GM04503 (cell line): ENCODE measurements at places on chromosomes 2 and 18.

GRCh38 chr2:67451086-67451832 is 54.1 kb downstream of the ETAA1 start:
- no peak for DNase-seq

DNA sequence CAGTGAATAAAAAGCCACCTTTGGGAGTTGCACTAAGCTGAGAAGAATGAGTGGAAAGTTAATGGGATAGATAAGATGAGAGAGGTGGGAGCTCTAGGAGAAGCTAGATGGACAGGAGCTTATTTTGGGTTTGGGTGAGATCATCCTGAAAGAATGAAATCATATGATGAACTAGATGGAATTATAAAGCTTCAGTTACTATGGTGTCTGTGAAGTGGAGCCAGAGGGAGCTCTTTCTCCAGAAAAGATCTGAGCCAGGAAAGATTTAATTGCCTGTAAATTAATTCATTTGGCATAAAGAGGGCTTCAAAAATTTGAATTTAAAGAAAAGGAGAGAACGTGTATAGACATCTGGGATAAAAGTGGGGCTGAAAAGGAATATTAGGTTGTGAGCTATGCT is 10.3 kb downstream of the DNAH6 start:
- DNase-seq = no peak

DNA sequence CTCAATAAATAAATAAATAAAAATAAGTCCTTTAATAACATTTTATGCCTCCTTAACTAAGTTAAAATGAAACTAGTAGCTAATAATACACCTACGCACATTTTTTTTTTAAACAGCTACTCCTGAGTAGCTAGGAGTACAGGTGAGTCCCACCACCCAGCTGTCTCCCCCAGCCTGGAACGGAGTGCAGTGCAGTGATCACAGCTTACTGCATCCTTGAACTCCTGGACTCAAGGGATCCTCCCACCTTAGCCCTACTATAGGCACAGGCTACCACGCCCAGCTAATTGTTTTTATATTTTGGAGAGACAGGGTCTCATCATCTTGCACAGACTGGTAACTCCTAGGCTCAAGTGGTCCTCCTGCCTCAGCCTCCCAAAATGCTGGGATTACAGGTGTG is 28.4 kb downstream of the YWHAQ start:
- no peak for DNase-seq

GRCh38 chr2:95380280-95380679 is 22.2 kb upstream of the FAHD2A start:
- DNase-seq = no peak

- no peak for DNase-seq
Measured at GRCh38 chr2:239240414-239240881, 160.4 kb downstream of the HDAC4 start.

DNA sequence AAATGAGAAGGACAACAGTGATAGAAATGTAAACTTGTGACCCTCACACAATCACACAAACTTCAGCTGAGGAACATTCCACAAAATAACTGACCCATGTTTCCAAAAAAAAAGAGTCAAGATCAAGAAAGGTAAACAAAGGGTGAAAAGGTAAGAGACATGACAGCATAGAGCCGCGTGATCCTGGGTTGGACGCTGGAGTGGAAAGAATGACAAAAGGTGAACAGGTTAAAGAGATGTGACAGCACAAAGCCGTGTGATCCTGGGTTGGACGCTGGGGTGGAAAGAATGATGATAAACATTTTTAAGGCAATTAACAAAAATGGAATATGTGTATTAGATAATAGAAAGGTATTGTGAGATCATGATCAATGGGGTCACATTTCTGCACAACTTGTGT is 110.3 kb downstream of the SNTG2 start:
- DNase-seq = no peak

DNA sequence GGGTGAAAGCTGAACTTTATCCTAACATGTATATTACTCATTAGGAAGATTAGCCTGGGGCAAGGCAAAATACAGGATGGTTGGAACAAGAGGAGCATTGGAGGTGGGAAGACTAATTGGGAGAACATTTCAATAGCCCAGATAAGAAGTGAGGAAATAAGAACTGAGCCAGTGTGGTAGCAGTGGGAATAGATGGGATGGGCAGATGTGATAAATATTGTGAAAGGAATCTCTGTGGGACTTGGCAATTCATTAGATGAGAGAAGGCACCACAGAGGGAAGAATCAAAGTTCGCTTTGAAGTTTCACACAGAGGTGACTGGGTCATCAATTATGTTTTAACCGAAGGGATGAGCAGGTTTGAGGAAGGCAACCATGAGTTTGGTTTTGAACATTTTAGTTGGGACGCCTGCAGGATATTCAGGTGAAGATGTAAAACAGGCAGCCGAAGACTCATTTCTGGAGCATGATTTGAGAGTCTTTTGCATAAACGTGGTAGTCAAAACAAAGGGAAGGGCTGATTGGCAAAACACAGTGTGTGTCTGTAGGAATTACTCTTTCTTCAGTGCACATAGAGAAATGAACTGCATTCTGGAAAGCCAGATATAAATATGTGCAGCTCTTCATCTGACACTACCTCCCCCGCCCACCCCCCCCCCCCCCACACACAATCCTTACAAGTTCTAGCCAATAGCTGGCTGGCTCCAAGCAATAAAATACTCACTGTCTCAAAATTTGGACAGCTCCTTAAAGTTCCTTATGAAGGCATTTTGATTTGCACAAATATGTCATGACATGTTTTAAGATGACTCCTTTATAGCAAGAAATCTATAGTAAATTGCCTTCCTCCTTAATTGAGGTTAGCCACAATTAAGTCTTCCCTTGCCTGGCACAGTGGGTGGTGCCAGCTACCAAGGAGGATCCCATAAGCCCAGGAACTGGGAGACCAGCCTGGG is 1.9 kb upstream of the SLC1A4 start:
- no peak for DNase-seq

- DNase-seq = peak; percentile 88
Measured at GRCh38 chr2:67503066-67503795, 106.1 kb downstream of the ETAA1 start.

- no peak for DNase-seq
Measured at GRCh38 chr2:42775810-42776209, 11.9 kb upstream of the OXER1 start.

- DNase-seq = peak; percentile 45
Measured at GRCh38 chr2:176682278-176682677, 413.0 kb downstream of the MTX2 start.

- no peak for DNase-seq
Measured at GRCh38 chr18:23049698-23050373, 85.4 kb upstream of the CABLES1 start.

DNA sequence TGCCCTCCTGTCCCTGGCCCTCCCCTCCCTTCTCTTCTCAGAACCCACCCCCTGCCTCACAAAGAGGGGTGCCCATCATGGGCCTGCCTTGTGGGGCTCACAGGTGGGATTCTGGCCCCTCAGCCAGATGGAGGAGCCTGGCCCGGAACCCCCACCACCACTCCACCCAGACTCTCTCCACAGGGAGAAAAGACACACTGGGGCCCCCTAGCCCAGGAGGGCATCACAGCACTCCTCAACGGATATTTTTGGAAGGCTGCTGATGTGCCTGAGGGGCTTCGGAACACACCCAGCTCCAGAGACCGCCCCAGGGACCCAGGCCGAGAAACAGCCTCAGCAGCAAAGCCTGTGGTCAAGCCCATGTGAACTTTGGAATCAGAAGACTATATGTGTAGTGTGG is 9.9 kb downstream of the KCNIP3 start:
- no peak for DNase-seq

- no peak for DNase-seq
Measured at GRCh38 chr2:16218625-16219024, 278.3 kb downstream of the MYCN start.

DNA sequence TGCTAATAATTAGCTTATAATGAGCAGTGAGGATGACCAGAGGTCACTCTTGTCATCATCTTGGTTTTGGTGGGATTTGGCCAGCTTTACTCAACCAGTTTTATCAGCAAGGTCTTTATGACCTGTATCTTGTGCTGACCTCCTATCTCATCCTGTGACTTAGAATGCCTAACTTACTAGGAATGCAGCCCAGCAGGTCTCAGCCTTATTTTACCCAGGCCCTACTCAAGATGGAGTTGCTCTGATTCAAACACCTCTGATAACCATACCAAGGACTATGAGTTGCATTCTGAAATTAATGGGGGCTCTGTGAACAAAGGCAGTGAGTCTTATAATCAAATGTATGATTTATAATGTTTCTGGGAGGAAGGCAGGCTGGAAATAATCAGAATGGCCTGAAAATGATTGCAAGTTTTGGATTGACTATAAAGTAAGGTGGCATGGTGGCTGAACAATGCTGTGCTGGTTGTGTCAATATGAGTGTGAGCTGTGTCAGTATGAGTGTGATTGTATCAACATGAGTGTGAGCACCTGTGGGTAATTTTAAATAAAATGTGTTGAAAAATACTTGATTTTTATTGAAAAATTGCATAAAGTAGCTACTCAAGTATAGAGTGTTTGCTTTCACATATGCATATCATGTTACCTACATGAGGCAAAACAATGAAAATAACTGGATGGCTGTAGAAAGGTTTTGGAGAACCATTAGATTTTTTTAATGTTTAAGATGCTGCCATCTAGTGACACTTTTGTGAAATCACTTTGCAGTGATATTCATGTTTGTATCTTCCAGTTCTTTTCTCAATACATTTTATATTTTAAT is 103.0 kb downstream of the KYNU start:
- DNase-seq = no peak

- no peak for DNase-seq
Measured at GRCh38 chr2:190717764-190718651, 69.1 kb downstream of the NAB1 start.

GRCh38 chr2:2796207-2796606 is 465.1 kb upstream of the MYT1L start:
- no peak for DNase-seq

DNA sequence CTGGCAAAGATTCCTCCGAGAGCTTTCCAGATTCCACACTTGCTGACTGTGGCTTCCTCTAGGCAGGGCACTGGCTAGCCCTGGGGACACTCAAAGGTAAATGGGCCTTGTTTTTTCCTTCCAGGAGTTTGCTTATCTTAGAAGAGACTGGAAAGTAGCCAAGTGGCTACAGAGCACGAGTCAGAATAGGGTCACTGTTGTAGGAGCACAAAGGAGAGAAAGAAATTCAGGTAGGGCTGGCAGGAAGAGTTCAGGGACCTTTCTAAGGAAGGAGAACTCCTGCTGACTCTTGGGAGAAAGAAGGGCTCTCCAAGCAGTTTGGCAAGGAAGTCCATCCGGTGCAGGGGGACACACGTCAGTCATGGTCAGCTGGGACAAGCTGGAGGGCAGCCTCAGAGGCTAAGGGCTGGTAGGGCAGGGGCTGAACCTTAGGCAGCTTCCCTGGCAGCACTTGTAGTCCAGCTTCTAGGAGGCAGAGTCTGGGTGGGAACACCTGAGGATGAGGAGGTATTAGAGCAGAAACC is 39.5 kb downstream of the NIFK start:
- no peak for DNase-seq

DNA sequence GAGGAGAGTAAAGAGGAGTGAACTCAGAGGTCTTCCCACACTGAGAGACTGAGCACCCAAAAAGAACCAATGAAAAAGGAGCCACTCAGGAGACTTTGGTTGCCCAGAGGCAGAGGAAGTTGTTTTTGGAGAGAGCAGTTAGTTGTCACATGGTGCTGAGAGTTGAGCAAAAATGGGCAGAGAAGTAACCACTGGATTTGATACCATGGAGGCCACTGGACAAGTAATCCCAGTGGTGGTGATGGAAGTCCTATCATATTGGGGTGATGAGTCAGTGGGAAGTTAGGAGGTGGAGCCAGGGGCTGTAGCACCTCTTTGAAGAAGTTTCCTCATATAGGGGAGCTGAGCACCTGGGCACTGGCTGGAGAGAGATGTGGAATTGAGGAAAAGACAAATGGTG is 235.8 kb downstream of the TPGS2 start:
- DNase-seq = no peak

- no peak for DNase-seq
Measured at GRCh38 chr18:33987206-33987605, 237.5 kb downstream of the NOL4 start.

DNA sequence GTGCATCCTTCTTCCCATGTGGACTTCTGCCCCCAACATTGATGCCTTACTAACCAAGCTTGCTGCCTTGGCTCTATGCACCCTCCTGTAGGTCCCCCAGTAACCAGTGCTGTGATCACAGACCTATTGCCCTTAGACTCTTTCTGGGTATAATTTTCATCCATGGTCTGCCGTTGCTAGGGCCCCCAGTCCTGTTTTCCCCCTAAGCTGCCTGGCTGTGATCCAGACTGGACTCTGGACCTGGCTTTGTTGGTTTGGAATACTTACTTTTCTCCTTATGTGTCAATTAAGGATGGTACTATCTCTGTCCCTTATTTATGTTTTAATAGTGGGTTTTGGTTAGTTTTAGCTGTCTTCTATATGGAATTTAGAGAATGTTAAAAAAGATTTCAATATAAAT is 26.0 kb downstream of the ATP9B start:
- no peak for DNase-seq
